ENCODE measurements at places on chromosomes 6 and 20.
A peak's percentile ranks its signal among the peaks of the same experiment; 100 is the strongest.

DNA sequence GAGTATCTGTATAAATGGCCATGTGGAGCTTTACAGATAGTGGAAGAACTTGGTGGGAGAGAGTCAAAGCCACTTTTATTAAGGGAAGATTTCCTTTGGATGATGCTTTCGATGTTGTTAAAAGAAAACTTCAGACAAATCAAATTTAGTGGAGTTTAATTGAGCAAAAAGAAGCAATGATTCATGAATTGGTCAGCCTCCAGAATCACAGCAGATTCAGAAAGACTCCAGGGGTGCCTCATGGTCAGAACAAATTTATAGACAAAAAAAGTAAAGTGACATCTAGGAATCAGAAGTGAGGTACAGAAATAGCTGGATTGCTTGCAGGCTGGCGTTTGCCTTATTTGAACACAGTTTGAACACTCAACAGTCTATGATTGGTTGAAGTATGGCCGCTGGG is 5.3 kb upstream of the CGA start:
- DNase-seq = no peak

- no peak for DNase-seq
These were observed 36.9 kb upstream of the THEMIS start for GRCh38 chr6:127937747-127938146.

DNA sequence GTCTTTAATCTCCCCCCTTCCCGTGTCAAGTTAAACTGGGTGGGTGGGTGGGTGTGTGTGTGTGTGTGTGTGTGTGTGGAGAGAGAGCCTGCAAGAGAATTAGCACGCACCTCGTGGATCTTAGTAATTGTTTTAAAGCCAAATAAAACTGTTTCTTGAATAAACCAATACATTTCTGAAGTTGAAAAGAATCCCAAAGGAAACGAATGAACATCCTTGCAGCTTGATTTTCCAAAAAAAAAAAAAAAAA is 381 bp upstream of the BICRAL start:
- no peak for DNase-seq

DNA sequence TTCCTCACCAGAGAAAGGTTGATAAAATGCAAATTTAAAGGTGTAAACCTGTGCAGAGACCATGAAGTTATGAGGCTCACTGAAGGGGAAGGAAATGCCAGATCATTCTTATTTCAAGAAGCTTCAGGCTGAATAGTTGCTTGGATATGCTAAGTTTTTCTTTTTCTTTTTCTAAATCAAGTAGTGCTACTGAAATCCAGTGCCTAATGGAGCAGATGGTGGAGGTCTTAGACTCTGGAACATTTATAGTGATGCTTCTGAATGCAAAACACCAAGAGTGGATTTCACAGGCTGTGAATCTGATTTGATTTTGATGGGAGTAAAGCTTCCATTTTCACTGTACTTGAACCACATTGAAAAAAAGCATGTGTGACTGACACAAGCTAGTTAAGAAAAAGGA is 151.2 kb upstream of the BEND3 start:
- no peak for DNase-seq

GRCh38 chr6:22008248-22008836 is 288.5 kb downstream of the PRL start:
- DNase-seq = no peak

DNA sequence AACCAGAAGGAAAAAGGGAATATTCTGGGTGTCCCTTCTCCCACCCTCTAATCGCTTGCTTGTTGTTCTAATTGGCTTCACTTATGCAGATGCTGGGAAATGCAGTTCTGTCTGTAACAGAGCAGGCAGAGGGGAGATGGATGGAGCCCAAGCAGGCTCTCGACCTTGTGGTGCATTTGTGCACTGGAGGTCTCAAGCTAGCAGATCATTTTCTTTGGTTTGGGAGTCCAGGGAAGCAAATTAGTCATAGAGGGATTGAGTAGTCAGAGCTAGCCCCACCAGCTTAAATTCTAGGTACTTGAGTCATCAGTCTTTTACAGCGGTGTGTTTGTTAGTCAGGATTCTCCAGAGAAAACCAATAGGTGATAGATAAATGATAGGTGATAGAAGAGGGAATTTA is 234.7 kb upstream of the ECI2 start:
- DNase-seq = no peak

GRCh38 chr6:1669996-1670395 is 60.3 kb downstream of the FOXC1 start:
- DNase-seq = no peak

- DNase-seq = peak; percentile 57
These were observed 243.7 kb downstream of the ARID1B start for GRCh38 chr6:157020881-157021343.

DNA sequence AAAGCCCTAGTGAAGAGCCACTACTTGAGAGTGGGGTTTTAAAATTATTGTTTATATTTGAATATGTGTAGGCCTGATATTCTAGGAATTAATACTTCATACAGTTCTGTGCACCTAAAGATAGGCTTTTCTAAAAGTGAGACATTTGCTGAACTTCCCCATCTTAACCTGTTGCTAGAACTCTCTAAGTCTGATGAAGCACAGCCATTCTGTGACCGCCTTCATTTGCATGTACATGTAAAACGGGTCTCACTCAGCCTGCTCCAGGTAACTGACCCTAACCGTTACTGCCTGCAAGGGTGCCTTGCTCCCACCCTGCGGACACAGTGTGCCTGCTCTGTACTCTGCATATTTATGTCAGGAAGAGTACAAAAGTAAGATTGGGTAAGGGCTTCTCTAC is 44.3 kb upstream of the IRF4 start:
- no peak for DNase-seq

DNA sequence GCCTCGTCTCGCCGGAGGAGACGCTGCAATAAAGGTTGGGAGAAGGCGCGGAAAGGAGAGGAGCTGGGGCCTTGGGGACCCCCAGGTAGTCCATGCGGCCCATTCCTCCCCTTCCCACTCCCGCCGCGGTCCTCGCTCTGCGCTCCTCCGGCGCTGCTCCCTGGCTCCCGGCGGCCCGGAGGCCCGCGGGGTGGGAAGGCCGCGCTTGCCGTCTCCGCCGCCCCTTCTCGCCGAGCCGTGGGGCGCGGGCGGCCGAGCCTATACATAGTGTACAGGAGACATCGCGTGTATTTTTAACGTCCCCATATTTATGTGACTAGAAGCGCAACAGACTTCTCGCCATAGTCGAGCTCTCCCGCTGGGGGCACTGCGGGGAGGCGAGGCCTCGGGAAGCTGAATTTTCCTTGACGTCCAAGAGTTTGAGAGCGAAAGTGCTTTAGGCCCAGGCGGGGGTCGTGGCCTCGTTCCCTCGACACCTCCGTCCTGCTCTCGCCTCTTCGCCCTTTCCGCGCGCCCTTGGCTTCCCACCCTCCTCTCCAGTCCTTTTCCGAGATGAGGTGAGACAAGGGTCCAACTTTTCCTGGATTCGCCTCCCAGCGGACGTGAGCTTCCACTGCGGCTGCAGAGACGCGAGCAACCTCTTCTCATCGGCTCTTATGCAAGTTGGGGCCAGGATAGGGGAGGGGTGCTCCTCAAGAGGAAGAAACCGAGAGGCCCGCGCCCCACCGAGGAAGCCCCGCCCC is 29.0 kb downstream of the SLC12A5 start:
- DNase-seq = peak; percentile 91

GRCh38 chr20:62377064-62377461 is 9.8 kb upstream of the RPS21 start:
- no peak for DNase-seq

GRCh38 chr6:16733085-16733484 is 28.2 kb downstream of the ATXN1 start:
- DNase-seq = no peak

GRCh38 chr20:63043348-63044203 is 36.8 kb upstream of the BHLHE23 start:
- no peak for DNase-seq

DNA sequence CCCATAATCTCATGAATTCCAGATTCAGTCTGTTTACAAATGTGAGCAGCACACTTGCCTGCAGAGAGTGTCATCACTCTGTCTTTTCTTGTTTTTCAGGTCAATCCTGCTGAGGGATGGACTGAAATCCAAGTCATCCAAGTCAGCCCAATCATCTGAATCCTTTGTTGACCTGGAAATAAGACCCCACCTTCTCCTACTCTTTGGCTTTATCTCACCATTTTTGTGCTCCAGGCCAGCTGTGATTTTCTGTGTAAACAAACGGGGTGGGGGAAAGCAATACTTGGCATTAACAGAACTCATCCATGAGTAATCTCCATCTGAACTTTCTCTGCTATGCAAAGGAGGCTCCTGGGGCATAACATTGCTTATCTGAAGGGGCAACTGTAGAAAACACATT is 16.9 kb upstream of the GSTA4 start:
- DNase-seq = no peak

- peak; percentile 90 for DNase-seq
These were observed 3.5 kb upstream of the HIVEP1 start for GRCh38 chr6:12008366-12009179.

DNA sequence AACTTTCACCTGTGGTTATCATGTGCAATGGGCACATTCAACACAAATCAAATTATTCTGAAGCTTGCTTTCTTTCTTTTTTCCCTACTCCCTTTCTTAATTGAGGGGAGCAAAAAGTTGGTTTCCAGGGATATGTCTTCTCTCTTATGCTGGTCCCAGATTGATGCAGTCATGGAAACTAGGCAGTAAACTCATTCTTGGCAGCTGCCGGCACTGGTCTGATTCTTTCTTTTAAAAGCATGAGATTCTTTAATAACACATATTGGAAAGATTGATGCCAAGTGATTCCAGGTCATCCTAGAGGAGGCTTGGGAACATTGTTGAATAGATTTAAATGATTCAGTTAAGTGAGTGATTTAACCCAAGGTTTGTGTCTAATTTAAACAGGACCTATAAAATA is 29.0 kb downstream of the PTPRA start:
- no peak for DNase-seq

DNA sequence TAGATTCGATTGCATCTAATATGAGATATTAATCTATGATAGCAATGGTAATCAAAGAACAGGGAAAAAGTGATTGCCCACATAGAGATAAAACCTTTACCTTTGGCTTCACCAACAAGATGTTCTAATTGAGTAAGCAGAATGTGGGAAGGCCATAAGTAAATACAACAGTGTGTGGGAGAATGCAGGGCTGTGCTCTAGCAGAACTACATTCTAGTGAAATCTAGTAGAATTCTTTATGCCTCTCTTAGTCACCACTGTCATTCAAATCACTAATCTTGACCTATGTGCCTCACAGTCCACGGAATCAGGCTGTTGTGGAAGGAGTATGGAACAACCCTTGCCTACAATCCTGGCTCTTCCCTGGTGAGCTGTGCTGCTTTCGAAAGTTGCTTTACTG is 30.4 kb upstream of the MCM9 start:
- no peak for DNase-seq

DNA sequence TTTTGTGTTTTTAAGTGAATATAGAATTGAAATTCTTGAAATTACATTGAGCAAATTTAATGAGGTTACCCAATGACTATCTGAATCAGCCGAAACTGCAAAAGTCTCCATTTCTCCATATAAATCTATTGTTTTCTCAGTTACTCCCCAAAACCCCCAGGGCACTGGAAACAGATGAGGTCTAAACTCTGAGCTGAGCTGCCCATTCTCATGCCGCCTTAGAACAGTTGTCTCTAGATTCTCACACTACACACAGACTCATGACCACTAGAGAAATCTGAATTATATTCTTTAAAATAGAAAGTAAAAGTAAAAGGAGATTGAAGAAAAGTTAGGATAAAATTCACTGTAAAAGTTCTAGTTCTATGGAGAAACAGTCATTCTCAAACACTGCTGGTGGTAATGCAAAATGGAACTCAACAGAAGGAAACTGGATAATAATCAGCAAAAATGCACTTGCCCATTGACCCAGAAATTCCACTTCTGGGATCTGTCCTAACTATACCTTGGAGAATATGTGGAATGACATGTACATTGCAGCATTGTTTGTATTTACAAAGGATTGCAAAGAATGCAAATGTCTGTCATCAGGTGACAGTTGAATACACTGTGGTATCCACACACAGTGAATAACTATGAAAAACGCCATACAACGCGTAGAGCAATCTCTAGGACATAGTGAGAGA is 125.5 kb downstream of the IPCEF1 start:
- DNase-seq = no peak

GRCh38 chr6:156310701-156311100 is 466.5 kb upstream of the ARID1B start:
- no peak for DNase-seq

- no peak for DNase-seq
These were observed 1614.7 kb downstream of the KHDRBS2 start for GRCh38 chr6:60671369-60671768.

GRCh38 chr20:63641146-63641791 is 12.0 kb downstream of the STMN3 start:
- DNase-seq = no peak

DNA sequence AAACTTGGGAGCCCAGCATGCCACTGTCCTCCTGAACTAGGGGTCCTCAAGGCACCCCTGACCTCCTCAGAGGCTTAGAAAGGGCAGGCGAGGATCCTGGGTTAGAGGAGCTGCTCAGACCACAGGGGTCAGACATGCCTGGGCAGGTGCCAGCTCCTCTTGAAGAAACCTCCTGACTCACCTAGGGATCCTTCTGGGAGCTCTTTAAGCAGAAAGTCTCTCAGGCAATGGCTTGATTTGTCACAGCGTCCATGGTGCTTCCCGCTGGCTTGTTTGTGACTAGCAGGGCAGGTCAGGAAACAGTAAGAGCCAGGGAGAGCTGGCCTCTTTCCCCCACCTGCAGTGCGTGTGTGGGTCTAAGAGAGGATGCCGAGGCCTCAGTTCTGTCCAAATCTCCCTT is 174.5 kb upstream of the SNX9 start:
- no peak for DNase-seq

DNA sequence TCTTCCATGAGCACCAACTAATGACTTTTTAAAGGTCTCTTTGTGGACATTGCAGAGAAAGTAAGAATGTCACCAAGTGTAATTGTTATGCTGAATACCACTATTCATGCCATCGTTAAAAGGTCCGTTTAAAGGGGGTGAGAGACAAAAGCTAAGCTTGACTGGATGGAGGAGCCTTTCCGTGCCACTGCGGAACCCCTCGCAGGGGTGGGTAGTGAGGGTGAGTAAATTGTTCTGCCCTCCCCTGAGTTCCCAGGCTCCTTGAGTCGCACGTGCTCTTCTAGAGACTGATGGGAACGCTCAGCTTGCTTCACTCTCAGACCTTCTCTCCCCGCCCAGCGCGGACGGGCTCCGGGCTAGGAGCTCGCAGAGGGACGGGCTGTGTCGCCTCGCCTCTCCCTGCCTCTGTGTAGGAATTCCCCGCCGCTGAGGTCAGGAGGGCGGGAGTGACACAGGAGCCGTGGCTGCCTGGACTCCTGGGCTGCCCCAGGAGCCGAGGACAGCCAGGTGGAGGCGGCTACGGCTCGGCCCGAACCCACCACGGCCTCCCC is 314.8 kb upstream of the QKI start:
- no peak for DNase-seq

GRCh38 chr6:38907264-38907663 is 141.3 kb upstream of the GLP1R start:
- no peak for DNase-seq
